ENCODE measurements at places on chromosomes 2 and 18. TPM values are rescaled to one million over a fixed set of nuclear protein-coding genes. Genes with fewer than 3 reads are reported as not detected.

DNA sequence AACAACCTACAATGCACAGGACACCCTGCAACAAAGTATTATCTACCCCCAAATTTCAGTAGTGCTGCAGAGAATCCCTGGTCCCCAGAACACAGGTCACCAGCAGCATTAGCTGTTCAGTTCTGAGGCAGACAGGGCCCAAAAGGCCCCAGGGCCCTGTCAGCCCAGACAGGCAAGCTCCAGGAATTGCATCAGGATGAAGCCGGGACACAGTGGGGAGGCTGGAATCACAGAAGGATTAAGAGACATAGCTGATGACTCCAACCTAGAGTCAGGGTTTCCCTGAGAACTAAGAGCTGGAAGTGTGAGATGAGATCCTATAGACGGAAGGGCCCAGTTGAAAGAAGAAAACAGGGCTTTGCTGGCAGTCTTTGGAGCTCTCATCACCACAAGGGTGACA lies 148.1 kb downstream of the GALNT14 start:
- no peaks in the 10 kb centered on the region for H3K36me3 ChIP-seq
- no peaks in the 10 kb centered on the region for H3K4me1 ChIP-seq
- no peak for DNase-seq
- H3K27me3 ChIP-seq = no peaks in the 10 kb centered on the region
- H3K4me3 ChIP-seq = no peak overlapping the region

- no peak overlapping the region for H3K27ac ChIP-seq
- H3K4me1 ChIP-seq = no peaks in the 10 kb centered on the region
- no peaks in the 10 kb centered on the region for H3K27me3 ChIP-seq
- peaks cover 85% of the 10 kb centered on the region for H3K36me3 ChIP-seq
- H3K4me3 ChIP-seq = no peak overlapping the region
- no peak for DNase-seq
Measured at GRCh38 chr2:222609381-222609780, 46.5 kb downstream of the FARSB start.

Gene GAL3ST2
- polyA plus RNA-seq = not detected

Gene PLCD4
- polyA plus RNA-seq = 0.23 TPM

Gene ABCG5
- not detected for polyA plus RNA-seq
